ENCODE measurements at places on chromosomes 2 and 18.
A peak's percentile ranks its signal among the peaks of the same experiment; 100 is the strongest.

- no peak for DNase-seq
Measured at GRCh38 chr2:158009399-158009798, 92.3 kb upstream of the UPP2 start.

DNA sequence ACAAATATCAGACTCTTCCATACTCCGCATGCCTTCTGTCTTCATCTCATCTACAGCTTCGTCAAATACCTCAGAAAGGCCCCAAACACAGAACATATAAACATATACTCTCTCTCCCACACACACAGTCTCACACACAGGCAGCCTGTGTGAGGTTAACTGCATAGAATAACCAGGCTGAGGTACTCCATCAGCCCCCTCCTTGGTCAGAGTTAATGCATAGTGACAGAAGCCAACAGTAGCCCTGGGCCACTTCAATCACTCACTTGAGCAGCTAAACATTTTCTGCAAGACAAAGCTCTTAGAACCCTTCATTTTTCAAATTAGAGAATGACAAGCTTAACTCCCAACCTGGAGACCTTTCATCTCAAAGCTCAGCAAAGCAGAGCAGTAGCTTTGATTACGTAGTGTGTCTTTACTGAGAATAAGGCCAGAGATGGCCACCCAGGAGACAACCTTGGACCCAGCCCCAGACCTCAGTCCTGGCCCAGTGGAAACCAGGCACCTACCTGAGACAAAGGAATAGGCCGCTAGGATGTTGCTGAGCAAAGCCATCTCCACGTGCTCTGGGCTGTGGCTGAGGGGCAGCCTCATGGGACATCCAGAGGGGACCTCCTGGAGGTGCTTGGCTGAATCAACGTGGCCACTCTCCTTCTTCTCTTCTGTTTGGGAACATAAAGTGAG lies 43.0 kb downstream of the EVA1A start:
- DNase-seq = no peak

DNA sequence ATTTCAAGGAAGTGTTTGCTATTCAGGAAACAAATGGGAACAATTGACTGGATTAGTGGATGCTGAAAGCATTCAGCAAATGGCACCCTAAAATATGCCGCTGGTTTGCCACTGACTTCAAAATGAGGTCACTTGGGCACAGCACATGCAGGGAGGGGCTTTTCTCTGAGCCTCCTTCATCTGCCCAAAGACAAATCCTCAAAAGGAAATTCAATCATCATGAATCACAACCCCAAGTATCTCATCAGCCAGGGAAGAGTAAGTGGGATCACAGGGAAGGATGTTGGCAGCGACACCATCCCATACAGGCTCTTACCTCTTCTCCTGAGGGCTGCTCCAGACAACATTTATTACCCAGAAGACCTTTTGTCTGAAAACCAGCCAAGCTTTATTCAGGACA lies 14.4 kb upstream of the SP140L start:
- DNase-seq = no peak

DNA sequence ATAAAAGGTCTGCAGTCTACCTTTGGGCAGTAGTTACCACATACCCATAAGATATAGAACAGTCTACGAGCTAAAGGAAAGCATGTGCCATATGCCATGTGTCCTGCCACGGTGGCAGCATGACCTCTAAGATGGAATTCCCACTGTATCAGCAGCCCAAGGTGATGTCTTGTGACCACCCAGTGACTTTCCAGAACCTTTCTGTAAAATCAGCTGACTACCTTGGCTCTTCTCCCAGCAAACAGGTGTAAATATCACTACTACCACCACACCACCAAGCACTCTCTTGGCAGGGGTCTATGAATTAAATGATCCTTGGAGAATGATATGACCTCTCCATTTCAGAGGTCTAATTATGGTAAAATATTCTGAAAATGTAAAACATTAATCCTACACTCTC lies 99.6 kb downstream of the METTL8 start:
- no peak for DNase-seq

DNA sequence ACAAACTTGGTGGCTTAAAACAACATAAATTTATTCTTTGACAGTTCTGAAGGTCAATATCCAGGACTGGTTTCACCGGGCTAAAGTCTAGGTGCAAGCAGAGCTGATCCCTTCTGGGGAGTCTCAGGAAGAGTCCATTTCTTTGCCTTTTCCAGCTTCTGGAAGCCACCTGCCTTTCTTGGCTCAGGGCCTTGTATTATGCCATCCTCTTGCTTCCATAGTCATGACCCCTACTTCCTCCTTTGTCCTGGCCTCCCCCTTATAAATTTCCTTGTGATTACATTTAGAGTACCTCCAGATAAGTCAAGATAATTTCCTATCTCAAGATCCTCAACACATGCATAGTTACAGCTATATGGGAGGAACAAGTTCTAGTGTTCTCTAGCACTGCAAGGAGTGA lies 1089.5 kb downstream of the LRP1B start:
- no peak for DNase-seq

DNA sequence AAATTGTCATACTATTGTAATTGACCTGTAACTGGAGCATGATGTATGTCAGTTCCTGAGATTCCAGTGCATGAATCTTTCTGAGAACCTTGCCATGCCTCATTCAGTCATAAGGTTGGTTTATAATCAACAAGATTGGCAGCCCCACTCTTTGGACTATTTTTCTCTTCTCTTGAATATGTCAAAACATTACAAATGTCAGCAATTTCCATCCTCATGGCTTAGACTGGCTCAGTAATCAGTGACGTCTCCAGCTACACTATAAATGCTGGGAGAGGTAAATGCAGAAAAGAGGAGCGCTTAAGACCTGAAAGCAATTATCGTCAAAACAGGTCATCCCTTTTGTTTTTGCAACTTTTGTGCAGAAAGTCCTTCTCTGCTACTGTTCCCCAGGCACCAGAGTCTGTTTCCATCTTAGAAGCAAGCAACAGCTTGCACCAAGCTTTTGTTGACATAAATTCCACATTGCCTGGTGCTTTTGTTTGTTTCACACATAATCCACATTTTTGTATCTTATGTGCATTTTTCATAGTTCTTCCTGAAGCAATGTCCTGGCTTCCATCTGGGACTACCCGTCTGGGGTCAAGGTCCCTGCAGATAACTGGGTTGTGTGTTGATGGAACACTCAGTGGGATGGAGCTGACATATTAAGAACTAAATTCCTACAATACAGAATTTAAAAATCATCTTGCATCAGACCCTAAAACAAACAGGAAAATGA lies 149.8 kb downstream of the OSR1 start:
- no peak for DNase-seq

DNA sequence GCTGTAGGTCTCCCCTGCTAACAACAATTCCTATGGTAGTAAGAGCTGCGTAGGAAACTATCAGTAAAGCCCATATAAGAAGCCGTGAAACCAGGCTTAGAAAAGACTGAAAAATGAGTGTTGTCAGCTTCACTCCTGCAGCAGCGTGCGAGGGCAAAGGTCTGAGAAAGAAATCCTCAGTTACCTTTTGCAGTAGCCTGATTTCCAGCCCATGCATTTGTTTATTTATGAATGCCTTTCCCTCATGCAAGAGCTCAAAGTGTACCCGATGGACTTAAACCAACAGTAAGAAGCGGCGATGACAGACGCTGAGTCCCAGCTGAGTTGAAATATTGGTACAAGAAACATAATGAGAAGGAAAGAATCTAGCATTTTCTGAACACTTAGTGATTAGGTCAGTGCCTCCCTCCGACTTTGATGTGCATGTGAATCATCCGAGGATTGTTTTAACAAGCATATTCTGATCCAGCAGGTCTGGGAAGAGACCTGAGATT lies 15.0 kb upstream of the POLI start:
- no peak for DNase-seq

DNA sequence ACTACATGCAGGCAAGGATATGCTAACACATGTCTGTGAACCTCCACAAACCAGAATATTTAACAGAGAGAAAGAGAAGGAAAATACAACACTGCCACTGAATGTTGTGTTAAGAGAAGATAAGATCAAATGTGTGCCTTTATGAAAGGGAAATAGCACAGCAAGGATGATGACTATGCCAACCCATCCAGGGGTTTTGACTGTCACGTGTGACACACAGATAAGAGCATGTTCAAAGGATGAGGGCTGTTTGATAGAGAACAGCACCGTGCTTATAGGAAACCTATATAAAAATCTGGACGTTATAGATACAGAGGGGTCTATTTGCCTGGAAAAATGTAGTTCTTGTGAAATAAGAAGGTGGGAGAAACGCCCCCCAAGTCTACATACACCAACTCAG lies 911.8 kb downstream of the CPS1 start:
- DNase-seq = no peak

GRCh38 chr18:49321797-49322461 lies 138.5 kb downstream of the DYM start:
- DNase-seq = no peak

GRCh38 chr2:7673853-7674252 lies 756.6 kb downstream of the RNF144A start:
- no peak for DNase-seq

- DNase-seq = no peak
Measured at GRCh38 chr2:157784823-157785175, 91.3 kb downstream of the ACVR1 start.

DNA sequence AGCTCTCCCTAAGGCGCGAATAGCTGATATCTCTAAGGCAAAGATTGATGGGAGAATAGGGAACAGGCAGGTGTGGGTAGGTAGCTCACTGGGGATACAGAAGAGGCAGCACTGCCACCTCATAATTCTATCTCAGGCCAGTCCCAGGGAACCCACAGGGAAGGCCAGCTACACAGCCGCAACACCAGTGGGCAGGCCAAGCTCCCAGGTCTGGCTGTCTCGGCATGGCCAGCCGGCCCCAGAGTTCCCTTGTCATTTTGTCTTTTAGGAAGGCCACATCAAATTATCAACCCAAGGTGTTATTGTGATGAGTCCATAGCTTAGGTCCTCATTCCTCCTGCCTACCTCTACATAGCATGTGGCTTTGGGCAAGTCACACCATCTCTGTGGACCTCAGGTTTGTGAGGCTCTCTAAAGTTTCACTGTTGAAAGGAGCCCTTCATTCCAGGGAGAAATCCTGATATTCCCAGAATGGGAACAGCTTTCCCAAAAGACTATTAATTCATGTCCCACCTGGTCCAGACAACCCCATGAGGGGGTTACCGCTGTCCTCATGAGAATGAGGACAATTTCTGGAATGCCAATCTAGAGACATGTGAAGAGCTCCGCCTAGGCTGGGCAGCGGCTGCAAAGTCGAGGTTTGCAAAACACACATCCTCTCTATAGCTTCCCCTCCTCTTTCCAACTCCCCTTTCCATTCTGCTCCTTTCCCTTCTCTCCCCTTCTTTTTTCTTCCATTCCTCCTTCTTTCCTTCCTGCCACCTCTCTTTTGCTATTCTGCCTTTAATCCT lies 287.1 kb upstream of the ID2 start:
- DNase-seq = no peak

DNA sequence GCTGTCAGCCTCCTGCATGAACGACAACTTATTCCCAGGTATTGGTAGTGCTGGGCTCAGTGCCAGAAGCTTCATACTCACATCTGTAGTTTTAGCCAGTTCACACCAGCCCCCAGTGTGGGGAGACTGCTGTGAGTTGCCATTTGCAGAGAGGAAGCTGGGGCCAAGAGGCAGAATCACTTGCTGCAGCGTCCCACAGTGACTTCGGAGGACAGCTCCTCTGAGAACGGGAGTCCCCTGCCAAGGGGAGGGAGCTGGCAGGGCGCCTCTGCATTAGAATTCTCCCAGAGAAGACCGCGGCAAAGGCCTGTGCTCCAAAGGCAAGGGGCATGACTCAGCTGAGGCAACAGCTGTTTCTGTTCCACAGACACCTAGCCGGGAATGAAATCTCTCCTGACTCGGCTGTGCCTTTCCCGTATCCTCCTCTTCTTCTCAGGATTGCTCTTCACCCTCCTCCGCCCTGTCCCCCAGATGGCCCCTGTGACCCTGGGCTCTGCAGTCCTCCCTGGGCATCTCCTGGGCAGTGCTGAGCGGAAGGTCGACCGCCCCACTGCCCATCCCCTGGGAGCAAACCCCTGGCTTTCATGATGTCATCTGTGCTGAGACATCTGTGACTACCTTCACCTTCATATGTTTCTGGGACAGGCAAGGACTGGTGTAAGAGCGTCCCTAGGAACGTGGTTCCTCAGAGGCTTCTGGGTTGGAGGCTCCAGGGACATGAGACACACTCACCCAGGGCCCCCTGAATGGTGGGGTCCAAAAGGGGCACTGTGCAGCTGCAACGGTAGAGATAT lies 18.0 kb downstream of the MAL start:
- peak; percentile 76 for DNase-seq

GRCh38 chr2:6834163-6834562 lies 31.5 kb downstream of the CMPK2 start:
- DNase-seq = no peak

- no peak for DNase-seq
Measured at GRCh38 chr2:240594511-240595380, 8.2 kb downstream of the CAPN10 start.

DNA sequence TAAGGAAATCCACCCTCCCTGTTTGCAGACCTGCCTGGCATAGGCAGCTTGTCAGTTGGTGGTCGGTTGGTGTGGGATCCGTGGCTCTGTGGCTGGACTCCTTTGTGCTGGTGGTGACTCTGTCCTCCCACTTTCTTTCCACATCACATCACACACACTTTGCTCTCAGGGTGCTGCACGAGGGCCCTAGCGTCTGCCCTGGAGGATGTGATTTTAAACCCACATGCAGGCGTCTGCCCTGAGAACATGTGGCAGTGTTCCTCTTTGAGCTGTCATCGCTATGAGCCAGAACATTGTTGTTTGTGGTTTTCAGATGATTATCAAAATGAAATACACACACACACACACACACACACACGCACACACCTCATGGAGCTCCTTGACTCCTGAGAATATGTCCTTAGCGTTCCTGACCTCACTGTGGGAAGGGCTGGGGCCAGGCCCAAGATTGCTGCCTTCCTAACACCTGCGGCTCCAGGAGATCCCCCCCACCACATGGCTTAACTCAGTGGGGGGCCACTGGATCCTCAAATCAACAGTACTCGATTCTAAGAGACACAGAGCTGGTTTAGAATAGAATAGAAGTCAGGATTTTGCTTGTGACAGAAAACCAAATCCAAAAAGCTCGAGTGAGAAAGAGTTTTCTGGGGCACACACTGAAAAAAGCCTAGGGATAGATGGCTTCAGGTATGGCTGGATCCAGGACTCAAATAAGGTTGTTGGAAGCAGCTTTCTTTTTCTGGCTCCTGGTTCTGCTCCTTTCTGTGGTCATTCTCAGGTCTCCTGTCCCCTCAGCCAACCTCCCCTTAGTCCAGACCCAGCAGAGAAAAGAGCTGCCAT lies 54.8 kb downstream of the RTP5 start:
- no peak for DNase-seq

DNA sequence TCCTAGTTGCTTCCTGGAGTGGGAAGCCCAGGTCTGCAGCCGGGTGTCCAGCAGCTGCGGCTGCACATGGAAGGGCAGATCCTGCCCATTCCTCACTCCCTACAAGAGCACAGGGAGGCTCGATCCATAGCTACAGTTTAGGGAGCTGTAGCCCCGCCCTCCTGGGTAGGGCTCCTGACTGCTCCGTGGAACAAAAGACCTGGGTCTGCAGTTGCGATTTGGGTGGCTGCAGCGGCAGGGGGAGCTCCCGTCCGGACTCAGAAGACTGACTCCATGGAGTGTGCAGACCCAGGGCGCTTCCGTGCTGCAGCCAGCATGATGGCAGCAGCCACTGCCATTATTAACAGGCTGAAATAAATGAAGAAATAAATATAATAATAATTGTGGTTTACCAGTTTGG lies 157.3 kb downstream of the CTNNA2 start:
- DNase-seq = no peak

GRCh38 chr18:33641141-33641540 lies 63.1 kb downstream of the ASXL3 start:
- DNase-seq = no peak

GRCh38 chr18:24995056-24995455 lies 356.9 kb downstream of the ZNF521 start:
- no peak for DNase-seq

Measured in left forelimb (tissue), 1 donor.